ENCODE measurements at places on chromosomes 1 and 21. TPM values are rescaled to one million over a fixed set of nuclear protein-coding genes. Genes with fewer than 3 reads are reported as not detected.

DNA sequence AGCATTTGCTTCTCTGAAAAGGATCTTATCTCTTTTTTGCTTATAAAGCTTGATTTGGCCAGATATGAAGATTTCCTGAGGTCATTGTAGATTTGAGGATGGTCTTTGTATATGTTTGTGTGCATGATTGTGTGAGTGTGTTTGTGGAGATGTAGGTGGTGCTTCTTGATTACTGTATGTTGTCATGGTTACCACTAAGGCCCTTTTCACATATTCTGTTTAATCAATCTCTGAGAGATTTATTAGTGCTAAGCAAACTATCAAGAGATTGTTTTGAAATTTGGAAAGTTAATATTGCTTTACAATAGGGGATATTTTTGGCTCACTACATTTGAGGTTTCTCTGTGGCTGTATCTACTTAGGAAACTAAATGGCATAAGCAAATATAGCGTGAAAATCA lies 191.7 kb downstream of the S1PR1 start:
- no peak for DNase-seq

DNA sequence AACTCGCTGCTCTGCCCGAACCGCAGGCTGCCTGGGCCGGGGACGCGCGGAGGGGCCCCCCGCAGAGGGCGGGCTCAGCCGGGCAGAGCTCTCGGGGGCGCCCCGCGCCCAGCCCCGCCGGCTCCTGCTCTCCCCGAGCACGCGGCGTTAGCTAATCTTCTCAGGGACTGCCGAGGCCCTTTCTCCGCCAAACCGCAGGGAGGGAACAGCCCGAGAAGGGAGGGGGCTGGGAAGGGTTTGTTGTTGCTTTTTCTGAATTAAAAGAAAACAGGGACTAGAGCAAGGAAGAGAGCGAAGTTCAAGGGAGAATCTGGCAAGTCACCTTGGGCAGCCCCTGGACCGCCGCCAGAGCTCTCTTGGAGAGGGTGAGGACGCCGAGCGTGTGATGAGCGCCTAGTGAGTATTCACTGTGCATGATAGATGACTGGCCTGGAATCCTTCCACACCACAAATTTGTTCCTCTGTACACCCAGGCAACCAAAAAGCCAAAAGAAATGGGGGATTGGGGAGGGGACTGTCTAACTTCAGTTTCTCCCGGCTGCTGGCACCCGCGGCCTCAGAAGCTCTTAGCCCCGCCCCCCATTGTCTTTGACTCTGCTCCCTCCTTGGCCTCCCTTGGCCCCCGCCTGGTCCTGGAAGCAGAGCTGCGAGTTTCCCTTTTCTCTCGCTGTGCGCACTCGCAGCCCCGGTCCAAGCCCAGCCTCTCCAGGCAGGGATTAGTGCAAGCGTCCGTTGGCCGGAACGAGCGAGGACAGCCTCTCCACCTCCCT lies 19.7 kb upstream of the LMX1A start:
- DNase-seq, result peak; percentile 77

GRCh38 chr1:244154872-244155531 lies 103.9 kb downstream of the ZBTB18 start:
- DNase-seq, result no peak

- DNase-seq, result peak; percentile 12
These were observed 371.8 kb downstream of the HHAT start for GRCh38 chr1:210700511-210700910.

- no peak for DNase-seq
These were observed 12.9 kb downstream of the EPHX1 start for GRCh38 chr1:225822655-225823403.

GRCh38 chr1:172451002-172451443 lies 7.2 kb upstream of the PIGC start:
- peak; percentile 36 for DNase-seq

DNA sequence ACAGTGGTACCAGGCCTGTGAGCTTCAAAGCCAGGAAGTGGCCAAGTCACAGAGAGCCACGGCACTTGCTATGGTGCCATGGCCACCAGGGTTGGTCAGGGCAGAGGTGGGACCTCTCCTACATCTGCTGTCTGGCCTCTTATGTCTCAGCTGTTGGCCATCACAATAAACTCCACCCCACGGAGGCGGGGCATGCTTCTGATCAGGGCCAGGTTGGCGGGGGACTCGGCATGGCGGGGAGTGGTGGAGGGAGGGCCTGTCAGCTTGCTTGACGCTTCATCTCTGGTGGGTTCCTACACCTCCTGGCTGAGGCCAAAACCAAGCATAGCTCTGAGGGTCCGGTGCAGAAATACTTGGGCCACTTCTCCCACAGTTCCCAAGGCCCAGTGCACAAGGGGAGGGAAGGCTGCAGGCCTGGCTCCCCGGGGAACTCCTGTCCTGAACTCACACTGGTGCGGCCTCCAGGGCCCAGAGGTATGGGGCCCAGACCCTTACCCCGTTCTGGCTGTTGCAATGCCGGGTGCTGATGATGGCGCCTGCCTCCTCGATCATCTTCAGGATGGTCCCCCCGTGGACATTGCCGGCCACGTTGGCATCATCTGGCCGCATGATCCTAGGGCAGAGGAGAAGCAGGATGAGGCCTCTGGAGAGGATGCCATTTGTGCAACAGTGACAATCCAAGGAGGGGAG lies 44.2 kb downstream of the ACOT7 start:
- no peak for DNase-seq

DNA sequence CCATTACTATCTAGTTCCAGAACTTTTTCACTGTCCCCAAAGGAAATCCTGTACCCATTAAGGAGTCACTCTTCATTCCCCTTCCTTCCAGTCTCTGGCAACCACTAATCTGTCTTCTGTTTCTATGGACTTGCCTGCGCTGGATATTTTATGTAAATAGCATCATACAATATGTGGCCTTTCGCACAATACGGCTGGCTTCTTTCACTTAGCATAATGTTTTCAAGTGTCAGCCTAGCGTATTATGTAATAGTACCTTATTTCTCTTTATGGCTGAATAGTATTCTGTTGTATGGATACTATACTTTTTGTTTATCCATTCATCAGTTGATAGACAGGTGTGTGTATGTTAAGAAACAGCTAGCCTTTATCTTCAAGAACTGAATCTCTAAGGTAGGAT lies 14.3 kb downstream of the ATF3 start:
- no peak for DNase-seq

- DNase-seq, result no peak
These were observed 45.5 kb upstream of the CCDC190 start for GRCh38 chr1:162906485-162906884.

GRCh38 chr21:16047904-16048303 lies 318.1 kb downstream of the USP25 start:
- DNase-seq, result no peak

- no peak for DNase-seq
These were observed 149.0 kb downstream of the PEX14 start for GRCh38 chr1:10623686-10624145.

- no peak for DNase-seq
These were observed 155.8 kb downstream of the RYR2 start for GRCh38 chr1:237197470-237198425.

- peak; percentile 36 for DNase-seq
These were observed 67.0 kb downstream of the ST3GAL3 start for GRCh38 chr1:43774359-43774758.

DNA sequence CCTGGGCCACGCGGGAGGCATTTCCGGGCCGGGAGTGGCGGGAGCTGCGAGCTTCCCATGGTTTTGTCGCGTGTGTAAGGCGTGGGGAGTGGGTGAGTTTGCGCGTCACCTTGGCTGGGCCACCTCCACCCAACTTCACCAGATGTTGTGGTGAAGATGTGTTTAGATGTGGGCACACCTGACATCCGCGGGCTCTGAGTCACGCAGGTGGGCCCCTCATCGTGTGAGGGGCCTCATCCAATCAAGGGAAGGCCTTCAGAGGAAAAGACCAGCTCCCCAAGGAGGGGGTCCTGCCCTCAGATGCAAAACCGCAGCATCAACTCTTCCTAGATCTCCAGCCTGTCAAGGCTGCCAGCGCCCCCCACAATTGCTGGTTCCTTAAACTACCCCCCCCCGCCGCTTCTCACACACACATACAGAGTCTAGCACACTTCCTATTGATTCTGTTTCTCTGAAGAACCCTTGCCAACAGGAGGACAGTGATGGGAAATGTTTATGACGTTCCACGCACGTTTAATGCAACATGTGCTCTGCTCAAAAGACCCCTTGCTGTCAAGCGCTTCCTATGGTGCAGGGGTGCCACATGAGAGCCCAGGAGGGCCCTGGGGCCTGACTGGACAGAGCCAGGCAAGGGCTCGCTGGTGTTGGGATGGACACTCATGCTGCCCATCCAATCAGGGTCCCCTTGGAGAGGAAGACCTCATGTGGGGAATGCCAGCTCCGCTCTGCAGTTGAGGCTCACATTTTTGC lies 11.9 kb downstream of the ACTRT2 start:
- no peak for DNase-seq

DNA sequence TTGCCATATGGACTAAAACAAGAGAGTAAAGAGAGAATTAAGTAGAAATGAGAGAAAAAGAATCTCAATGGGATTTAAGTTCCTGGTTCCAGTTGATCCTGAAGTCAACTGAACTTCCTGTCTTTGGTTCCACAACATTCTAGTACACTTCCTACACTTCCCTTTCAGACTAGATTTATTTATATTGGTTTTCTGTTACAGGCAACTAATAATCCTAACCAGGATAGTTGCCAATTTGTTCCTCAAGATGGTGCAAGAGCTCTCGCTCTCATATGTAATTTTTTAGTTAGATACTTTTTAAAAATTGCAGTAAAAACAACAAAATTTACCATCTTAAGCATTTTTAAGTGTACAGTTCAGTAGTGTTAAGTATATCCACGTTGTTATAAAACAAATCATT lies 28.8 kb upstream of the TRIM45 start:
- DNase-seq, result no peak

GRCh38 chr1:66137235-66137634 lies 344.5 kb downstream of the PDE4B start:
- no peak for DNase-seq

GRCh38 chr1:40199126-40199525 lies 37.9 kb downstream of the RLF start:
- no peak for DNase-seq

DNA sequence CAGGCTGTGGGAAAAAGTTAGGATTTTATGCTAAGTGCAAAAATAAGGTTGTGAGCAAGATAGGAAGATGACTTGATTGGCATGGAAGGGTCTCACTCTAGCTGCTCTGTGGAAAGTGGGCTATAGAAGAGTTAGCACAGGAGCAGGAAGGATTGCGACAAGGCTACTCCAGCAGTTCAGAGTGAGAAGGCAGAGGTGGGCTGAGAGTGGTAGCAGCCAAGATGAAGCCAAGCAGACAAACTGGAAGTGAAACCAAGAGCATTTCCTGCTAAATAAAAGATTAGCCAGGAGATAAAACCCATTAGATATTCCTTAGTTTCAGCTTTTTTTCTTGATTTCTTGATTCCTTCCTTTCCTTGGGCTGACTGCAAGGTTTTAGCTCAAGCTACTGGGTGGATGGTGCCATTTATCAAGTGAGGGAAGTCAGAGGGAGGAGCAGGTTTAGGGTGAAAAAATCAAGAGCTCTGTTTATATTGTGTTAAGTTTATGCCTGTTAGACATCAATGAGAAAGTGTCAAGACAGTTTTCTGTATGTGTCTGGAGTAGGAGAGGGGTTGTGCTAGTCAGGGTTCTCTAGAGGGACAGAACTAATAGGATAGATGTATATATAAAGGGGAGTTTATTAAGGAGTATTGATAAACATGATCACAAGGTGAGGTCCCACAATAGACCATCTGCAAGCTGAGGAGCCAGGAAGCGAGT lies 33.1 kb upstream of the ZNF644 start:
- no peak for DNase-seq

DNA sequence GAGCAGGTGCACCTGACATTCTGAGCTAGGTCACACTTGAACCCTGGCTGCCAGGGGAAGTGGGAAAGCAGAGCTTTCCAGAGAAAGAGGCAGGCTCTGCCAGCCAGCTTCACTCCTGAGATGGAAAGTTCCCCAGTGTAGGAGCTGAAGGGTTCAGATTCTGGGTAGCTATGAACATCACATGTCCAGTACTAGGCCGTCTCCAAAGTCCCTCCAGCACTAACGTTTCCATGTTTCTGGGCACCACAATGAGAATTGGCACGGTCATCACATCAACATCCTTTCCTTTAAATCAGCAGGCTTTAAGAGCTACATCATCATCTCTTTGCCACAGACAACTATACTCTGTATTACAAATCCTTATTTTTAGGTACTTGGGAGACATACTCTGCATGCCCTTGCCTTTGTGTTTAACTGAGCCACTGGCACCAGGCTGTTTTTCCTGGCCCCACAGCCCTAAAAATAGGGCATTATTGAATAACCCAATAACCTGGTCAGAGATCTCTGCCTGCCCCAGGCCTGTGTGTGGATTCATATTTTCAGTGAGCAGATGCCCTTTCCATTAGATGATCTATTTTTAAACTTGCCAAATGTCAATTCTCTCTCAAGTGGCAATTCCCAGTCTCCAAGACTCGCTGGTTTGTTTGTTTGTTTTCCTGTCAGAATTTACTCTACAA lies 35.4 kb upstream of the USP24 start:
- DNase-seq, result peak; percentile 5

- DNase-seq, result no peak
These were observed 11.7 kb upstream of the FCMR start for GRCh38 chr1:206933333-206933945.

GRCh38 chr1:102751111-102751510 lies 357.2 kb downstream of the COL11A1 start:
- no peak for DNase-seq

DNA sequence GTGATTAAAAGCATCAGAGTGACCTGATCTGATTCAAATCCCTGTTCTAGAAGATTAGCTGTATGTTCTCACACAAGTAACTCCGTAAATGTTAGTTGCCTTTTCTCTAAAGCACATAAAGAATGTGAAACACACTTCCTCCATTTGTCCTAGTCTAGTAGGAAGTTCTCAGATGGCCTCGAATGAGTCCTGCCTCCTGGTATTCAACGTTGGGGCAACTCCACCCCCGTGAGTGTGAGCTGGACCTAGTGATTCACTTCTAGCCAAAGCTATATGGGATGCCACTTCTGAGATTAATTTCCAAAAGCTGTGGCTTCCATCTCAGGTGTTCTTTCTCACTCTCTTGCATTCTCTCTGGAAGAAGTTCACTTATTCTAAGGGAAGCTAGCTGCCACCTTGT lies 267.6 kb downstream of the GPATCH2 start:
- DNase-seq, result peak; percentile 10

GRCh38 chr1:94239796-94240195 lies 2.4 kb upstream of the ARHGAP29 start:
- DNase-seq, result no peak

SELL gene
- 0.10 TPM for total RNA-seq

OR10J1 gene
- total RNA-seq, result not detected

L1TD1 gene
- not detected for total RNA-seq

PDZK1IP1 gene
- not detected for total RNA-seq

PRRX1 gene
- total RNA-seq, result 264 TPM

IL20 gene
- not detected for total RNA-seq

PCP4L1 gene
- total RNA-seq, result not detected

C1orf52 gene
- total RNA-seq, result 27.4 TPM

CRNN gene
- total RNA-seq, result not detected

Data from HFFc6 (cell line).